ENCODE measurements at places on chromosomes 16 and 17.

GRCh38 chr16:63539276-63539675 lies 1503.0 kb upstream of the CDH8 start:
- DNase-seq = no peak

- no peak for DNase-seq
These were observed 27.5 kb downstream of the OMG start for GRCh38 chr17:31269578-31269983.

DNA sequence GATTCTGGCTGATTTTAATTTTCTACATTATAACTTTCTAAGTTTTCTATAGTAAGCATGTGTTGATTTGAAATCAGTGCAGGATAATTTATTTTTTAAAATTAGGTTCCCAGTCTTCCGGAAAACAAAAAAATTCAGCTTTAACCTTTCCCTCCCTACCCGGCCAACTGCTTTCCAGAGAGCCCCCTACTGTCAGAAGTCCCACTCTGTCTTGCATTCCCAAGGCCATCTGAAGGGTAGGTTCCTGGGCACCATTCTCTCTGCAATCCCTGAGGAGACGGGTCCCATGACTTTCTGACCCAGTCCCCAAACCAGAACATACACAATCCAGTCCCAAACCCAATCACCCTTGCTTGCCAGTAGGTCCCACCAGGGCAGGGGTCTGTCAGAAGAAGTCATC lies 200.3 kb downstream of the CYLD start:
- DNase-seq = no peak

DNA sequence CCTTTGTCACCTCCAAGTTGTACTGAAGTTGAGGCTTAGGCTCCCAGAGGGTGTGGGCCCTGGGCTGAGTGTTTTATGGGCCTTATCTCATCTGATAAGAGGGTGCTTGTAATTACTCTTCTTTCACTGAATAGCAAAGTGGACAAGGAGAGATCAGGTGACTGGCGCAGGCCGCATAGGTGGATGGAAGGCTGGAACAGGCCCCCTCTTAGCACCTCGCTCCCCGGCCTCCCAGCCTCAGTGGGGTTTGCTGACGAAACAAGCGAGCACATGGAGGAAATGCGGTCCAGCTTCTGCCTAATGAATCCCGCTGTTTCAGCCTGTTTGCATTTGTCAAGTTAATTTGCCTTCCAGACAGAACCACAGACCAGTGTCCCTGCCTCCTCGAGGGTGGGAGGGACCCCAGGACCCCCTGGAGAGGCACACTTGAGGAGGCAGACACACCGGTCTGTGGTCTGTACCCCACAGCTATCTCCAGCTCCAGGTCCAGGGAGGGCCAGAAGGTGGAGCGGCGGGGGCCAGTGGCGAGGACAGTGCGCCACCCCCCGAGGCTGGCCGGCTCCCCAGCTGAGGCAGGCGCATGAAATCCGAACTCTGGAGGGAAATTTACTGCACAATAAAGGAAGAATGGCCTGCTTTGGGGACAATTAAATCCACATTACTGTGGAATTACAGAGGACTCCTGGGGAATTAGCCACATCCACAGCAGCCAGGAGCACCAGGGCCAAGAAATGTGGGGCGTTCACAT lies 123.4 kb downstream of the NTN1 start:
- no peak for DNase-seq
